ENCODE measurements at places on chromosomes 4 and X.

- no peak for DNase-seq
Measured at GRCh38 chr4:127018381-127018780, 614.4 kb upstream of the INTU start.

DNA sequence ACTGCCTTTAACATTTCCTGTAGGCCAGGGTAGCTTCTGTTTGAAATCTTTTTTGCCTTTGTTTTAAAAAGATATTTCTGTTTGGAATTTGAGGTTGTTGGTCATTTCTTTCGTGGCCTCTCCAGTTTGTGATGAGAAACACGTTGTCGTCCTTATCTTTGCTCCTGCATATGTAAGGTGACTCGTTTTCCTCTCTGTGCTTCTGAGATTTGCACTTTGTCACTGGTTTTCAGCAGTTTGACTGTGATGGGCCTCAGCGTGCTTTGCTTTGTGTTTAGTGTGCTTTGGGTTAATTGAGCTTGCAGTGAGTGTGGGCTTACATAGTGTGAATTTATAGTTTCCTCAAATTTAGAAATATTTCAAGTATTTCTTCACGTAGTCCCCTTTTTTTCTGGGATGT, 81.5 kb downstream of the FAM193A start:
- DNase-seq: no peak

- DNase-seq: no peak
Measured at GRCh38 chr4:59837751-59838150, 1362.4 kb upstream of the ADGRL3 start.

GRCh38 chr4:978957-979701, 5.8 kb upstream of the DGKQ start:
- no peak for DNase-seq

DNA sequence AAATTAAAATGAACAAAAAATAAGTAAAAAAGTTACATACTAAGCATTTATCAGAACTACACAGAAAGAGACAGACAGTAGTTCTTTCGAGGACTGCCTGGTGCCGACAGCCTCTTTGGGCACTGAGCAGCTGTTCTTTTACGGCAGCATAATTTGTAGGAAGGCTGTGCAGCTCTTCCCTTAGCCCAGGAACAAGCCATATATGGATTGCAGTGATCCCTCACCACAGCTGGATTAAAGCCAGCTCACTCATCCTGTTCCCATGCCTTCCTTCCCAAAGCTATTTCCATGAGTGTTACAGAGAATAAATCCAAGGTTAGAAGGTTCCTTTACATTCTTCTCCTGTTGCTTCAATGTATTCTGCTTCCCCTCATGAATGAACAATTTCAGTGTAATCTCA, 71.7 kb downstream of the DDX60L start:
- DNase-seq: peak; percentile 57

- no peak for DNase-seq
Measured at GRCh38 chr4:140096483-140096861, 57.5 kb downstream of the MAML3 start.

DNA sequence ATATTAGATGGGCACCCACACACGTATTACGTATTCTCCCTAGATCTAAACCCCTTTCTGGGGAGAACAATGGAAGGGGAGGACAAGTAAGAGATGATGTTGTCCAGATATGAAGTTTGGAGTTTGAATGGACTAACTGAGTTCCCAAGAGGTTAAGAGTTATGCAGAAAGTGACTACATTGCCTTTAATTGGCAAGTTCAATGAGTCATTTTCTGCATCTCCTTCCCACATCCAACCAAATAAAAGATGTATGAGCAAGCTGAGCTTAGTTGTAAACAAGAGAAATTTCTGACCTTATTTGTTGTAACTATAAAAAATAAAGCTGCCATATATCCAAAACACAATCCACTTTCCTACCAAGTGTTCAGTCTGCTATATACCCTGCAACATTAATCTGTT, 50.5 kb downstream of the TIGD2 start:
- DNase-seq: no peak

GRCh38 chr4:161252520-161253141, 911.2 kb downstream of the FSTL5 start:
- no peak for DNase-seq

- no peak for DNase-seq
Measured at GRCh38 chr4:74855879-74856278, 61.6 kb upstream of the BTC start.

- no peak for DNase-seq
Measured at GRCh38 chr4:162075726-162076125, 88.1 kb downstream of the FSTL5 start.

DNA sequence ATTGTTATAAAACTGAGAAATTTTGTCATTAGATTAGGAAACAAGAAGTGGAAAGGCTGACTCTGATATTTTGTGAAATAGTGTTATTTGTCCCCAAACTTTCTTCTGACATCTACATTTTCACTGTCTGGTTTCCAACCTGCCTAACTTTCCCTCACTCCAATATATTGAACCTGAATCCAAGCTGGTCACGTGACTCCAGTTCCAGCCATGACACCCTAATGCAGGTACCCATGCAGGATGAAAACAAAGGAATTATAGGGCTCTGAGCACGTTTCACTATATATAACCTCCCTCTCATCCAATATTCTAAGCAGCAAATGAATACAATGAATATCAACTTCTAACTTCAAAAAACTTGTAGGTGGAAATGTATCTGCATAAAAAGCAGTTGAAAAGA, 231.6 kb downstream of the TLL1 start:
- no peak for DNase-seq

DNA sequence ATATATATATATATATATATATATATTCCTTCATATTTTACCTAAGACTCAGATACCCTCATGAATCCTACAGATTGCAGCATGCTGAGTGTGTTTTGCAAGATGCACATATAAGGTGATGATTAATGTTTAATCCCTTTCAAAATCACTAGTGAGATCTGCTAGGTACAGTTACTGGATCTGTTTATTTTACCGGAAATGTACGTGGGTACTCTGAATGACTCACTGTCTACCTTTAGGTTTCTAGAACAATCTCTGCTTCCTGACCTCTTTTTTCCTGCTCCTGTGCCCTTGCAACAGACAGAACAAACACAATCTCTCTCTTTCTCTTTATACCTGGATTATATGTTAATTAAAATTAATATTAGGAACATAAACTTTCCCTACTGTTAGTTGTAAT, 379.6 kb downstream of the FAM133A start:
- DNase-seq: no peak

- DNase-seq: no peak
Measured at GRCh38 chrX:36898301-36898700, 109.9 kb upstream of the FAM47C start.

DNA sequence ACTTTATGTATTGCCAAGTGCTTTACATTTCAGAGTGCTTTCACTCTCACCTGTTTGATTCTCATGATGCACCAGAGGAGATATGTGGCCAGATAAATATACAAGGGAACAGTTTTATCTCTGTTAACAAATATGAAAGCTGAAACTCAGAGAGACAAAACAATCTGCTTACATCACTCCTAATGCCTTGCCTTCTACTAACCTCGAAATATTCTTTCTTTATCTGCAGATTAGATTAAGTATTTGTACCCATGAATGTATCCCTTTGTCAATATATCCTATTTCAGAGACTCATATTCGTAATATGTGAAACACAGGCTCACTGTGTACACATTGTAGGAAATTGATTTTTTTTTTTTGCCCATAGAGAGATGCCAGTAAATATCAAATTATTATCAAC, 178.1 kb downstream of the NWD2 start:
- DNase-seq: no peak

GRCh38 chr4:110904435-110905065, 281.7 kb upstream of the PITX2 start:
- no peak for DNase-seq

- no peak for DNase-seq
Measured at GRCh38 chr4:52103319-52103718, 52.2 kb downstream of the SPATA18 start.

DNA sequence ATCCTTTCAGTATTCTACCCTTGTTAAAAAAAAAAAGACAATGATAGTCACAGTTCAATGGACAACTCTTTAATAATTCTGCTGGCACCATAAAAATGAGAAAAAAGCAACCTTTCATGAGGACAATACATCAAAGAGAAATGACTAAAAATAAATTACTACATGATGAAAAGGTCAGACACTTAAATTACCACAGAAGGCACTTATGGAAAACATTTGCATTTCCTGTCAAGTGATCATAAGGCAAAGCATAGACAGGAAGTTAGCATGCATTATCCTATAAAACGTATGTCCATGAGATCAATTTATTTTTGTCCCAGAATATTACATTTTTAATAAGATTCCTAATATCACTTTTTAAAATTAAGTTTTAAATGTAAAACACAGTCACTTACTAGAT, 303.8 kb downstream of the SPOCK3 start:
- DNase-seq: no peak

- peak; percentile 36 for DNase-seq
Measured at GRCh38 chrX:10833299-10834169, 213.1 kb upstream of the MID1 start.
